Mesothelial cell of epicardium (in vitro differentiated cells): ENCODE measurements at places on chromosomes 12 and 14. TPM values are rescaled to one million over a fixed set of nuclear protein-coding genes. Genes with fewer than 3 reads are reported as not detected.
A peak's percentile ranks its signal among the peaks of the same experiment; 100 is the strongest.

DNA sequence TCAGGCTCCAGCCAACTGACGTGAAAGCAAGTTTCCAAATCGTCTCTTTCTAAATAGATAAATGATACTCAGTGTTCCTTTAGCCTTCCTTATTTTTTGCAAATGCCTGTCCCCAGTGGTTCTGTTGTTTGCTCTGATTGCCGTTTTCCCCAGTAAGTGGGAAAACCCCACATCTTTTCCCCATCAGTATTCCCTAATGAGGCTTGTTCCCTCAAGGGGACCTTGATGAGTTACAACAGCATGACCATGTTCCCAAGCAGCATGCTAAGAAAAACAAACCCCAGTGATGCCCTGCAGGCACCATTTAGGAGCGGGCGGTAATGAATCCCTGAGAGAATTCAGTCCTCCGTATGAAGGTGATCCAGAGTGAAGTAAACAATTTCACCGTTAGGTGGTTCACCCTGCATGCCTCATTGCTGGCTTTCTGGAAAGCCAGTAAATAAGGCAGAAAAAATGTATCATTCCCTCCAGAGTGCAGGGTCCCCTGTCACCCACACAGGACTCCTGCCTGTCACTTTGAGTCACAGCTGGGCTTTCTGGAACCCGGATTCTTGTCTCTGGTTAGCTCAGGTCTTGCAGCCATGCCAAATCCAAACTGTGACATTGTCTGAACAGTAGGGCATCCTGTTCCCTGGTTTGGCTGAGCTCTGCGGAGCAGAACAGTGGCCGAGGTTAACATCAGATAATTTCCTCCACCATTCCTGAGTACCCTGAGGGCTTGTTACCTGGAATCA, 222.6 kb downstream of the RGS6 start:
- H3K27ac ChIP-seq, result no peak overlapping the region
- DNase-seq, result no peak
- no peaks in the 10 kb centered on the region for H3K36me3 ChIP-seq

- H3K4me1 ChIP-seq, result peaks cover 8% of the 10 kb centered on the region
- no peak overlapping the region for H3K4me3 ChIP-seq
- no peak for DNase-seq
- H3K27me3 ChIP-seq, result peaks cover 42% of the 10 kb centered on the region
These were observed 2.3 kb downstream of the TMEM63C start for GRCh38 chr14:77183896-77184295.

DNA sequence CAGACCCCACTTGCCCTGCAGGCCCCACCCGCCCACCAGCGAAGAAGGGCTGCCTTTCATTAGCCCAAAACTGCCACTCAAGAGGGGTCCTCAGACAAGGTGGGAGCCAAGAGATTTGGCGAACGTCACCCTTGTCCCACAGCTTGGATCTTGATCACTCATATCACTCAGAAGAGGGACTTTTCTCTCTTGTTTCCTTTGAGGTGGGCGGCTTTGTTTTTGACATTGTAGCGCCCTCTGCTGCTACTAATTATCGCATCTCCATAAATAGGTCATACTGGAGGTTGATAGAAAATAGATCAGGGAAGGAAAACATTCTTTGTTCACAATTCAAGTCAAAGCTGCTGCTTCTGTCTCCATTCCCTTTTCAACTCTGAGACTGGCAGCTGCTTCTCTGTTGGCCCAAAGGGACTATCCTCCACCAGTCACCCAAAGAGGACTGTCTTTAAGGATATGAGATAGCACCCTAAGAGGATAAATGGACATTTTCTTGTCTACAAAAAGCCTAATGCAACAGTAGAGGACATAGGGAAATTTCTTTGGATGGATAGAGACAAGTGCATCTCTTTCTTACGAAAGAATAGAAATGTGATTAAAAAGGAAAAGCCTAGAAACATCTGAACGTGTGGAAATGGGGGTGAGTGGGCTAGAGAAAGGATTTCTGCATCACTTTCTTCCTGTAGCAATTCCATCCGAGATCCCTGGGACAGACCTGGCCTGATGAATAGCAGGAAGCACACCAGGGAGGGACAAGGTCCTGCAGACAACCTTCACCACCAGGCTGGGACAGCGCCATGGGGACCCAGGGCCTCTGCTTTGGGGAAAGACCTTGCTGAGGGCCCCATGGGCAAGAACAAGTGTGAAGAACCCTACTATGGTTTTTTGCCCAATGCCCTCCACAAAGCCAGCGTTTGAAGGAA, 115.8 kb downstream of the DAD1 start:
- H3K36me3 ChIP-seq, result no peaks in the 10 kb centered on the region
- H3K4me3 ChIP-seq, result no peak overlapping the region
- DNase-seq, result no peak
- peaks cover 51% of the 10 kb centered on the region for H3K27me3 ChIP-seq

DNA sequence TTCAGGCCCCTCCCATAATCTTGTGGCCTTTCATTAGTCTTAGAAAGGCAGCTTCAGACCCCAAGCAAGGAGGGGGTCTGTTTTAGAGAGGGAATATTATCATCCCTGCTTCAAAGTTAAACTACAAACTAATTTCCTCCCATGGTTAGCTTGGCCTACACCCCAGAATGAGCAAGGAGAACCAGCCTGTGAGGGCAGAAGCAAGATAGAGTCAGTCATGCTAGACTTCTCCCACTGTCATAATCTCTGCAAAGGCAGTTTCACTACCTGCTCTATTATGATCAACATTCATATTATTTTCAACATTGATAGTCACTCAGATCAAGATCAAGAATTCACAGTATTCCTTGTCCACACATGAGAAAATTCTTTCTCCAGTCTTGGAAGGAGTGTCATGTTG, 105.1 kb downstream of the GXYLT1 start:
- H3K27me3 ChIP-seq, result no peaks in the 10 kb centered on the region
- H3K36me3 ChIP-seq, result peaks cover 8% of the 10 kb centered on the region
- DNase-seq, result no peak
- H3K4me3 ChIP-seq, result no peak overlapping the region
- H3K27ac ChIP-seq, result no peak overlapping the region
- no peaks in the 10 kb centered on the region for H3K4me1 ChIP-seq

Gene ACSM4
- total RNA-seq, result not detected in 3 replicates

- peaks cover 52% of the 10 kb centered on the region for H3K27me3 ChIP-seq
- no peaks in the 10 kb centered on the region for H3K4me1 ChIP-seq
- H3K36me3 ChIP-seq, result no peaks in the 10 kb centered on the region
These were observed 585.5 kb downstream of the VRK1 start for GRCh38 chr14:97382616-97383226.

DNA sequence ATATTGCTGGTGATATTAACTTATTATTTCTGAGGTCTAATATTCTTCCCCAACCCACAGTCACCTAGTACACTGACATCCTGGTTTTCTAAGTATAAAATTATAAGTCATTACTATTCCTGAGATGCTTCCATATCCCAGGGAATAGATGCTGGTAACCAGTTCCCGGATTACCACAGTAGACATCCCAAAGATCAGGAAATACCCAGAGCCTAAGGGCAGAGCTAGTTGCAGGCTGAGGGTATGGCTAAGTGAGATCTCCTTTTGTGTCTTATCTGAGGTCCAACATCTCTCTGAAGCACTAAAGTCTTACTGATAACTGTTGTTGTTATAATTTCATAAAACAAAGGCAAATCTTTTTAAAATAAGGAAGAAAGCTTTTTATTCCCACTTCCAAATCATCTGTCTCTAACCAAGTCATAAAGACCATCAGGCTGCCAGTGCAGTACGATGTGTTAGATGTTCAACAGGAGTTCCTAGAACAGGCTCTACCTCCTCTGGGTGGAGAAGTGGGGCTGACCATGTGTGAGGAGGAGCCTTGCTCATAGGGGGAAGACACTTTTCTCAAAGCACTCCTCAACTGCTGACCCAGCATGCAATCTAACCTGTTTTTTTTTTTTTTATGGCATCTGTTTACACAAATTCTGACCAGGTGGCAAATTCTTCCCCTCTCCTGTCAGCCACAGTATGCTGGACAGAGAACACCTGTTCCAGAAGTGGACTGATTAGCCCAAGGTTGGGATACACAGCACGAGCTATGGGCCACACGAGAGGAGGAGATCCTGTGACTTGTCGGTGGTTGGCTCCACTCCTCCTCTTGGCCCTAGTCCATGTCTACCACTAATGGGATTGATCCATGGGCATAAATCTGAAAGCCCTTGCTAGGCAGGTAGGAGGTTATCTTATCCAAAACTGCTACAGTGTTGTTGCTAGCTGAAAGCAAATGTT, 16.1 kb upstream of the GRIP1 start:
- no peak for DNase-seq
- no peak overlapping the region for H3K27ac ChIP-seq
- no peaks in the 10 kb centered on the region for H3K27me3 ChIP-seq
- H3K4me3 ChIP-seq, result no peak overlapping the region
- peaks cover 17% of the 10 kb centered on the region for H3K4me1 ChIP-seq
- H3K36me3 ChIP-seq, result no peaks in the 10 kb centered on the region

DNA sequence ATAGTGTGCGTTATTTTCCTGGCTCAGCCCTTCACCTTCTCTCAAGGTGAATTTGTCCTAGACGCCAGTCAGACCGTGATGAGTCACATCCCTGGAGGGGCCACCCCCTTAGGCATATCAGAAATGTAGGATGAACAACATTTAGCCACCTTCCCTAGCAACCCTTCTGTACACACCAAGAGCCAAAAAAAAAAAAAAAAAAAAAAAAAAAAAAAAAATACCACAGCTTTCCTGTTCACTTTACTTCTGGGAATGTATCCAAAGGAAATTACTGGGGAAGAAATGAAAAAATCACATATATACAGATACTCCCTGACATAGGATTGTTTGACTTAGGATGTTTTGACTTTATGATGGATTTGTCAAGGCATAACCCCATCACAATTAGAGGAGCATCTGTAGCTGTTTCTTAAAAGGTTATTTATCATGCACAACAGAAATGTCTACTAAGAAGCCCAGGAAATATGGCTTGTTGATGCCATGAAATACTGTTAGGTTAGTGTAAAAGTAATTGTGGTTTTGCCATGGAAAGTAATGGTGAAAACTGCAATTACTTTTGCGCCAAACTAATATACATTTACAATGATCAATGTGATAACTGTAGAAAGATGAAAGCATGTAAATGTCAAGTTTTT, 68.2 kb upstream of the BDKRB2 start:
- no peak for DNase-seq
- no peaks in the 10 kb centered on the region for H3K36me3 ChIP-seq
- no peaks in the 10 kb centered on the region for H3K27me3 ChIP-seq
- H3K4me1 ChIP-seq, result peaks cover 12% of the 10 kb centered on the region

GRCh38 chr12:24879644-24880043, 69.3 kb downstream of the BCAT1 start:
- no peak overlapping the region for H3K4me3 ChIP-seq
- no peaks in the 10 kb centered on the region for H3K27me3 ChIP-seq
- peaks cover 61% of the 10 kb centered on the region for H3K36me3 ChIP-seq

DNA sequence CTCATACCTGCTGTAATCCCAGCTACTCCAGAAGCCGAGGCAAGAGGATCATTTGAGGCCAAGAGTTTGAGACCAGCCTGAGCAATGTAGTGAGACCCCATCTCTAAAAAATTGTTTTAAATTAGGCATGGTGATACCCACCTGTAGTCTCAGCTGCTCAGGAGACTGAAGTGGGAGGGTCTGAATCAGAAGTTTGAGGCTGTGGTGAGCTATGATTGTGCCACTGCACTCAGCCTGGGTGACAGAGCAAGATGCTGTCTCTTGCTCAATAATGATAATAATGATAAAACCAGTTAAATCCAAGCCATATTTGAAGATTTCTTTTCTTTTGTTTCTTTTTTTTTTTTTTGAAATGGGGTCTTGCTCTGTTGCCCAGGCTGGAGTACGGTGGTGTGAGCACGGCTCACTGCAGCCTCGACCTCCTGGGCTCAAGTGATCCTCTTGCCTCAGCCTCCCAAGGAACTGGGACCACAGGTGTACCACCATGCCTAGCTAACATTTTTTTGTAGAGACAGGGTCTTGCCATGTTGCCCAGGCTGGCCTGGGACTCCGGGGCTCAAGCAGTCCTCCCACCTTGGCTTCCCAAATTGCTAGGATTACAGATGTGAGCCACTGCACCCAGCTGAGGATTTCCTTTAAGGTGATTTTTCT, 12.8 kb downstream of the PSMA6 start:
- peaks cover 21% of the 10 kb centered on the region for H3K36me3 ChIP-seq
- peaks cover 9% of the 10 kb centered on the region for H3K4me1 ChIP-seq
- no peaks in the 10 kb centered on the region for H3K27me3 ChIP-seq
- DNase-seq, result no peak
- H3K27ac ChIP-seq, result no peak overlapping the region

Gene SOAT2
- total RNA-seq, result 0.13 to 0.40 TPM (median 0.20 TPM) in 3 replicates

- no peak overlapping the region for H3K4me3 ChIP-seq
- no peaks in the 10 kb centered on the region for H3K27me3 ChIP-seq
- H3K27ac ChIP-seq, result no peak overlapping the region
- no peaks in the 10 kb centered on the region for H3K36me3 ChIP-seq
- no peak for DNase-seq
These were observed 138.5 kb downstream of the KTN1 start for GRCh38 chr14:55718551-55718950.

DNA sequence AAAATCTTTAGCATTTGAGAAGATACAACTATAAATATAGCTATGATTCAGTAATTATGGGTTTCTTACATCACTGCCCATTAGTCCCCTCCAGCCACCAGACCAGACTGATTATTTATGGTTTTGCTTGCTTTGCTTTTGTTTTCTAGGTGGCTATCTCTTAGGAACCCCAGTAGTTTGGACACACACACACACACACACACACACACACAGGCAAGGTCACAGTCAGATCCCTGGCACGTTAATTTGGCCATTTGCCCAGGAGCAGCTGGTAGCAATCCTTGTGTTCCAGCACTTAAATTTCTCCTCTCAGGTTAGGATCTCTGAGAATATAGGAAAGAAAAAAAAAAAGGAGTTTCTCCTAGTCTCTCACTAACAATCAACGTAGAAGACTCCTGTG, 90.2 kb upstream of the RESF1 start:
- peaks cover 12% of the 10 kb centered on the region for H3K4me1 ChIP-seq
- H3K36me3 ChIP-seq, result peaks cover 5% of the 10 kb centered on the region
- H3K27ac ChIP-seq, result no peak overlapping the region
- no peak for DNase-seq
- no peaks in the 10 kb centered on the region for H3K27me3 ChIP-seq
- H3K4me3 ChIP-seq, result no peak overlapping the region

Gene CLEC2A
- total RNA-seq, result 0.29 TPM in 1 of 3 replicates, not detected in the others

Gene B4GALNT1
- 0.34 to 0.78 TPM (median 0.35 TPM) in 3 replicates for total RNA-seq

GRCh38 chr12:71755146-71755892, 656 bp downstream of the RAB21 start:
- DNase-seq, result peak; percentile 25
- H3K27ac ChIP-seq, result peak overlapping the region; percentile 96
- H3K36me3 ChIP-seq, result peaks cover 18% of the 10 kb centered on the region
- peak overlapping the region; percentile 89 for H3K4me3 ChIP-seq

- no peak overlapping the region for H3K4me3 ChIP-seq
- peaks cover 35% of the 10 kb centered on the region for H3K4me1 ChIP-seq
- H3K36me3 ChIP-seq, result peaks cover 4% of the 10 kb centered on the region
- DNase-seq, result no peak
- no peak overlapping the region for H3K27ac ChIP-seq
- H3K27me3 ChIP-seq, result no peaks in the 10 kb centered on the region
These were observed 3.7 kb downstream of the TMTC3 start for GRCh38 chr12:88145567-88146505.

Gene HAL
- 1.6 to 2.0 TPM (median 1.6 TPM) in 3 replicates for total RNA-seq

Gene TAS2R13
- 3.1 to 3.8 TPM (median 3.5 TPM) in 3 replicates for total RNA-seq

Gene CCDC177
- total RNA-seq, result 0.24 to 0.34 TPM (median 0.34 TPM) in 3 replicates
